Activated CD4-positive, alpha-beta T cell treated with anti-CD3 and anti-CD28 coated beads, Interleukin-2, amount 50 U/mL, for 4 hours (primary cell): ENCODE measurements at places on chromosomes 3 and 15.

DNA sequence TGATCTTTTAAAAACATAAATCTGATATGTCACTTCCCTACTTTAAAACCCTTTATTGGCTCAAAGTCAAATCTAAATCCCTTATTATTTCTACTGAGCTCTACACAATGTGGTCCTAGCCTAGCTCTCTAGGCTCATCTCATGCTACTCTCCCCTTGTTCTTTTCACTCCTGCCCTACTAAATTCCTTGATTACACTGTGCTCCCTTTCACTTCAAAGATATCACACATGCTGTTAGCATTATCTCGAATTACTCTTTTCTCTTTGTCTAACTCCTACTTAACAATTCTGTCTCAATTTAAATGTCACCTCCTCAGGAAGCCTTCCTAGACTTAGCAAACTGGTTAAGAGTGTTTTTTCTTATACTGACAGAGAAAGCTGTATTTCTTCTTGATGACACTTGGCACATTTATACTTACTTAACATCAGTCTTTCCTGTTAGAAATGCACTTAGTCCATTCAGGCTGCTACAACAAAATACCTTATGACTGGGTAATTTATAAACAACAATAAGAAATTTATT is 102.0 kb downstream of the SCAPER start:
- no peak for DNase-seq

DNA sequence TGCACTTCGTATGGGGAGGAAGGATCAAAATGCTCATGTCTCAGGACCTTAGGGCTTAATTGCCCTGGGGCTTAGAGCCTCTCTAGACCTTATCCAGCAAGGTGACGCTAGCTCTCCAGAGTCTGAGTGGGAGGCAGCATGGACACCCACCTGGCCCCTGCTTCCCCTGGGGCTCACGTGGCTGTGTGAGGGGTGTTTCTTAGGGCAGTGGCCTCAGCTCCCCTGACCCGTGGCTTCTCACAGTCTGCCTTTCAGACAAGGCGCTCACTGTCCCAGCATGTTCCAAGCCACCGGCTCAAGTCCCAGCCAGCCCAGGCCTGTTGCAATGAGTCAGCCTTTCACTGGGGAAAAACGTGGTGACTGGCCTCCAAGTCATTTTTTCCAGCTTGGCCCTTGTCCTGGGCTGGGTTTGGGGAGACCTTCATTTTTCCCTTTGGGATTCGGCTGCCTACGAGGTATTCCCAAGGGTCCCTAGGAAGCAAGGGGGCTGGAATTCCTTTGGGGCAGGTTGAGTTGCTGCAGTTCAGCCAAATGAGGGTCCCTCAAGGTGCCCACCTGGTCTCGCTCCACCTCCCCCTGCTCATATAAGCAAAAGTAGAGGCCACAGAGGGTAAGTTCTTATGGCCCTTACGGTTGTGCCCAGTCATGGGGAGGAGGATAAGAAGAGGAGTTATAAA is 15.7 kb downstream of the BHLHE40 start:
- no peak for DNase-seq

DNA sequence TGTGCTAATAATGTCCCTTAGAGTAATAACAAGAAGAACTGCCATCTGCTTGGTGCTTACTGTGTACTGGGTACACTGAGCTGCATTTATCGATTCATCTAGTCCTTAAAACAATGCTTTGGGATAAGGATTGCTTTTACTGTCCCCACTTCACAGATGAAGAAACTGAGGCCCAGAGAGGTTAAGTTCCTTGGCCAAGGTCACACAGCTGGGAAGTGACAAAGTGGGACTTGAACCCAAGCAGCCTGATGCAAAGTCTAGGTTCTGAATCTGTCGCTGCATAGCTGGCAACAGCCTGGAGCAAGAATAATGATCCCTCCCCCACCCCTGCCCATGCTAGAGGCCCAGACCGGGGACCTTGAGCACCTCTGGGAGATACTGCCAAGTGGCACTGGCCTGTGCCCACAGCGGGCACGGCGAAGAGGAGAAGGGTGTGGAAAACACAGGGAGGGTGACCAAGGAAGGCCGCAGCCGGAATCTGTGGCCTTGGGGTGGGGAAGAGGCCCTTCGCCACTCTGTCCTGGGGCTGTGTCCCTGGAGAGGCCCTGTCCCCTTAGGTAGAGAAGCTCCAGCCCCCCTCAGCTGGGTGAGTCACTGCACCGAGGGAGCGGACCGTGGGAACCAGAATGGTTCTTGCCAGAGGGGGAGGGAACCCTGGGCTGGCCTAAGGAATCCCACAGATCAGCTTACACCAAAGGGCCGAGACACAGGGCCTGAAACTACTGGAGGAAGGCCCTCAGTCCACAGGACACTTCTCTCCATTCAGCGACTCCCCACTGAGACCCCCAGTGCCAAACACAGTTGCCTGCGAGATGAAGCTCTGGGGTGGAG is 3.5 kb downstream of the PLXND1 start:
- DNase-seq: no peak

- DNase-seq: no peak
Observed at GRCh38 chr3:197957790-197958133, 2.3 kb upstream of the LMLN start.

DNA sequence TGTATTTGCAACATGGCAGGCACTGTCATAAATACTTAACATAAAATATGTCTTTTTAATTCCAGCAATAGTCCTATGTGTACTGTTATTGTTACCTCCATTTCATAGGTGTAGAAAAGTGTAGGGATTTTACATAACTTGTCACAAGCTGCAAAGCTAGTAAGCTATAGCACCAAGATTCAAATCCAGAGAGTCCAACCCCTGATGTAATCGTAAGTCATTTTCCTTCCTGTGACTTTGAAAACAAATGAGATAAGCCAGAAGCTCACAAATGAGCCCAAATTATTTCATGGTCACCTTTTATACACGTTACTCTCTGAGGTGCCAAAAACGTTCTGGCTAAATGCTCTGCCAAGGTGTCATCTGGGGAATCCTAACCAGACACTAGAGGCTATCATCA is 23.8 kb downstream of the TNIK start:
- DNase-seq: no peak

GRCh38 chr15:33344530-33344929 is 33.8 kb downstream of the RYR3 start:
- no peak for DNase-seq

- no peak for DNase-seq
Observed at GRCh38 chr3:183714622-183715021, 17.0 kb downstream of the YEATS2 start.

- DNase-seq: no peak
Observed at GRCh38 chr3:174951498-174952005, 92.4 kb downstream of the NAALADL2 start.

DNA sequence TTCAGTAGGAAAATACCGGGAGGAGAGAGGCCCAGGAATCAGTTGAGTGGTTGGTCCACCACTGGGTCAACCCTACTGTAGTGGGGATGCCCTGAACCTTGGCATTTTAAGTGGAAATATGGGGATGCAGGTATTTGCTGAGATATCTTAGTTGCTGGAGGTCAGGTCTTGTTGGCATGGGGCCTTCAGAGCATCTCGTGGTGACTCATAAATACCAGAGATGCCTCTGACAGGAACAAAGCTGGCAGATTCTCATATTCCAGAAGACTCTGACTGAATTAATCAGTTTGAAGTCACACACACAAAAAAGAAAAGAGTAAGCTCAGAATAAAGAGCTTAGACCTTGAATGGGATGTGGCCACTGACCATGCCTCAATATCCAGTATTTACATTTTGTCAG is 91.6 kb downstream of the CACNA2D3 start:
- DNase-seq: no peak

GRCh38 chr3:22262386-22262785 is 511.4 kb upstream of the ZNF385D start:
- DNase-seq: no peak

GRCh38 chr3:18890449-18890848 is 257.9 kb upstream of the KCNH8 start:
- no peak for DNase-seq

DNA sequence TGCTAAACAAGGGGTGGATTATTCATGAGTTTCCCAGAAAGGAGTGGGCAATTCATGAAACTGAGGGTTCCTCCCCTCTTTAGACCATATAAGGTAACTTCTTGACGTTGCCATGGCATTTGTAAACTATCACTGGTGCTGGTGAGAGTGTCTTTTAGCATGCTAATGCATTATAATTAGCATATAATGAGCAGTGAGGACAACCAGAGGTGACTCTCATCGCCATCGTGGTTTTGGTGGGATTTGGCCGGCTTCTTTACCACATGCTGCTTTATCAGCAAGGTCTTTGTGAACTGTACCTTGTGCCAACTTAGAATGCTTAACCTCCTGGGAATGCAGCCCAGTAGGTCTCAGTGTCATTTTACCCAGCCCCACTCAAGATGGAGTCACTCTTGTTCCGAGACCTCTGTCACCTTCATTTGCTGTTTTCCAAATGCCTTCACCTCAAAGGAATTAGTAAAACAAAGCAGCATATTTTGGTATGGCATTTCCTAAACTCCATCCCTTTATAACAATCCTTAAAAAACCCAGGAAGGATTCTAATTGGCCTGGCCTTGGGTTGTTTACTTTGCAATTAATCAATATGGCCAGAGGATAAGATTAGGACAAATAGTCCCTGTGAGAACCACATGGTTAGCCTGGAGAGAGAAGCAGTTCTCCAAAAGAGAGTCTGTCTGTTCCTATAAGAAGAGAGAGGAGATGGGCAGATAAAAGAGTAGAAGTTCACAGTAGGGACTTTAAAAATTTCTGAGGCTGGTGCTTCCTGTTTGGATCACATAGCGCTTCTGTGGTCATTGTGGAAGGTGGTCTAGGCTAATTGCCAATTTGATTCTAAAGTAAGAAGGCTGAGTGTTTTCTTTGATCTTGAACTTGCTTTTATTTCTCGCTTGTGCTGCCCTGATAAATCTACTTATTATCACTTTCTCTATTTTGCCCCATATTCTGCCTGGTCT is 155.2 kb upstream of the EOMES start:
- DNase-seq: no peak

- DNase-seq: no peak
Observed at GRCh38 chr15:31752065-31752762, 278.1 kb upstream of the CHRNA7 start.

DNA sequence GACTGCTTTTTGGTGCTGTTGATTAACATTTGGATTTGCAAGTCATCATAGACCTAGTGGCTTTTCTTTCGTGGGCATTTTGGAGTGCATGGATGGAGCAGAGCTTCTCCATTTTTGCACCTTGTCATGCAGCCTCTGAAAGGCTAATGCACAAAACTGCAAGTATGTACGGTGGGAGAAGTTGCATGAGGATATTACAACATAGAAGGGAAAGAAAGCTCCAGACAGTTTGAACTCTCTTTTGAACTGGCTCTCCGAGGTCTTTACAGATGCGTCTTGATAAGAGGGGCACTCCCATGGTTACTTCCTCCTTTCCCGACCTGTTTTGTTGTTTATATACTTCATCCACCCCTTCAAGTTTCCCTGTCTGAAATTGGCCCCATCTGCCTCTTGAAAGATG is 147.1 kb upstream of the GBE1 start:
- DNase-seq: no peak

DNA sequence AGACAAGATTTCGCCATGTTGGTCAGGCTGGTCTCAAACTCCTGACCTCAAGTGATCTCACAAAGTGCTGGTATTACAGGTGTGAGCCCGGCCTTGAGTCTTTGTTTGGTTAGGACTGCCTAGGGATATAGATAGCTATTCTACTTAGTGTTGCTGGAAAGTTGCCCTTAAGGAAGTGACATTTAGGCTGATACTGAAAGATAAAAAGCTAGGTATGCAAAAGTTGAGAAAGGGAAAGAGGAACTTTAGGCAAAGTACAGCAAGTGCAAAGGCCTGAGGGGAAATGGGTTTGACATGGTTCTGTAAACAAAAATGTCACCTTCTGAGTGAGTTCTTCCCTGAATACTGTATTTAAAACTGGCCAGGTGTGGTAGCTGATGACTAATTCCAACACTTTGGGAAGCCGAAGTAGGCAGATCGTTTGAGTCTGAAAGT is 111.5 kb downstream of the ZNF609 start:
- no peak for DNase-seq

- peak; percentile 9 for DNase-seq
Observed at GRCh38 chr3:44114142-44114541, 127.5 kb upstream of the TOPAZ1 start.

- no peak for DNase-seq
Observed at GRCh38 chr15:56390739-56391267, 25.6 kb downstream of the TEX9 start.

DNA sequence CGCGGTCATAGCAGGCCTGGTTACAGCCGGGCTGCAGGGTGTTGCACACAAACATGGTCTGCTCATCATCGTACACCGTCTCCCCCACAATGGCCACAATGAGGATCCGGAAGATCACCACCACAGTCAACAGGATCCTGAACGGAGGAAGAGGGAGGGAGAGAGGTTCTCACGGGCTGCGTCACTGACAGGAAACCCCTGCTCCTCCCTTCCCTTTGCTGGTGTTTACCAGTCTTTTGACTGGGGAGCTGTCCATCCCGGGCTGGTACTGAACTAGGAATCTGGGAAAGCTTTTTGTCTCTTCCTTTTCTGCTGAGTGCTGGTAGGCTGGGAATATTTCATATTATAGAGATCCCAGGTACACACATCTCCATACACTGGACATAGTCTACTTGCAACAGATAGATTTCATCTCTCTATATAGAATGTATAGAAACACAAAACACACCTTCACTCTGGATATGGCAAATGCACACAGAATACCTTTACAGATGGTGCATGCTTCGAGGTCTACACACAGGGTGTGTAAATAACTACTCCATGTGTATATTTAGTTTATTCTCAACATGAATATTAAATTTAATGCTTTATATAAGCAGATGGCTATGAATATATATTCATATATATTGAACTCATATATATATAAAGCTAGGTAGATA is 1.4 kb downstream of the GJD2 start:
- no peak for DNase-seq
